ENCODE measurements at places on chromosomes 12 and 14.

DNA sequence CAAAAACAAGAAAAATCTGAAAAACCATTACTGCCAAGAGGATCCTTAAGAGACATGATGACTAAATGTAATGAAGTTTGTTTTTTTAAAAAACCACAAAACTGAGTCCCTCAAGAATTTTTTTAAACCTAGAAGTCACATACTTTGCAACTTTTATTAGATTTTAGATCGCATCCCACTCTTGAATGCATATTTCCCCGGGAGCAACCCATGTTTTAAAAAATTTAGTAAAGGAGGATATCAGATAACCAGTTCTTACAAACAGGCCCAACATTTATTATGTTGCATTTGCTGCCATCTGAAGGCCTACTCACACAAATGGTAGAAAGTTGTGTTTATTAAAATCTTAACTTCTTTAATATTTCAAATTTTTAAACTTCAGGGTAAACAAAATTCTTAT, 44.3 kb upstream of the CCT2 start:
- DNase-seq: no peak

DNA sequence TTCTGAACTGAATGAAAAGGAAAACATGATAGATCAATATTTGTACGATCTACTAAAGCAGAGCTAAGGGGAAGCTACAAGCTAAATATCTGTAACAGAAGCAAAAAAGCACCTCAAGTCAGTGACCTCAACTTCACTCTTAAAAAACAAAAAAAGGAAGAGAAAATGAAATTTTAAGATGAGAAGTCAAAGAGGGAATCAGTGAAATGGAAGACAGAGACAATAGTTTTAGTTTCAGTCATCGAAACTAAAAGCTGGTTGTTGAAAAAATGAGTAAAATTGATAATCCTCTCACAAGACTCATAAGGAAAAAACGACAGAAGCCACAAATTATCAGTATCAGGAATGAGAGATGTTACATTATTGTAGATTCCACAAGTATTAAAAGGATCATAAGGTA, 11.9 kb upstream of the SLC2A13 start:
- DNase-seq: no peak

DNA sequence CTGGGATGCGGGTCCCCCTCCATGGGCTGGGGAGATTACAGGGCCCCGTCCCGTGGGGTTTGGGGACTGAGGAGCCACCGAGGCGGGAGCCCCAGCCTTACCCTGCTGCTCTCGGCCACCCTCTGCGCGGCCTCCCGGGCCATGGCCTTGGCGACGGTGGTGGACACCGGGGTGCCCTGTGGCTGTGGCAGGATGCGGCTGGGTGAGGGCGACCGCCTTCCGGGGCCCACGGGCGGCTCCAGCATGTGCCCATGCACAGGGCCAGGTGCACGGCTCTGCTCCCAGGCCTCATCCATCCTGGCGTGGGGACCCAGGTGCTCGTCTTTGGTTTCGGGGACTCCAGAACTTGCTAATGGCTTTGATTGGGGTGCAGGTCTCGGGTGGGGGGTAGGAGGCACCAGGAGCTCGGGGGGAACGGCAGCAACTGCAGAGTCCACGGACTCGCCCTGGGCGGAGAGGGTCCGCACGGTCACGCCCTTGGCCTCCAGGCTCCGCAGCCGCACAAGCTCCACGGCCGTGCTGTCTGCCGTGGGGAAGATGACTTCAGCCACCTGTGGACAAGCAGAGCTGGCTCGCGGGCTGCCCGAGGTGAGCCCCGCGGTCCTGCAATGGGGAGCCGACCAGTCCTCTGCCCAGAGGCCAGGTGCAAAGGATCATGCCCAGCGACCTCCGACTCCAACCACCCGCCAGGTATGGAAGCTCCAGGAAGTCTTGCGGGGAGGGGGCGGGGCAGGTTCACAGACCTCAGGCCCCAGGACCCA, 99.2 kb downstream of the PIWIL1 start:
- no peak for DNase-seq

- no peak for DNase-seq
These were observed 4.5 kb upstream of the KRT3 start for GRCh38 chr12:52800259-52800917.

- DNase-seq: no peak
These were observed 99.8 kb downstream of the BTG1 start for GRCh38 chr12:92045852-92046251.

- DNase-seq: no peak
These were observed 163.1 kb upstream of the EGLN3 start for GRCh38 chr14:34113991-34114390.

GRCh38 chr14:61368114-61368710, 46.8 kb downstream of the PRKCH start:
- DNase-seq: no peak

DNA sequence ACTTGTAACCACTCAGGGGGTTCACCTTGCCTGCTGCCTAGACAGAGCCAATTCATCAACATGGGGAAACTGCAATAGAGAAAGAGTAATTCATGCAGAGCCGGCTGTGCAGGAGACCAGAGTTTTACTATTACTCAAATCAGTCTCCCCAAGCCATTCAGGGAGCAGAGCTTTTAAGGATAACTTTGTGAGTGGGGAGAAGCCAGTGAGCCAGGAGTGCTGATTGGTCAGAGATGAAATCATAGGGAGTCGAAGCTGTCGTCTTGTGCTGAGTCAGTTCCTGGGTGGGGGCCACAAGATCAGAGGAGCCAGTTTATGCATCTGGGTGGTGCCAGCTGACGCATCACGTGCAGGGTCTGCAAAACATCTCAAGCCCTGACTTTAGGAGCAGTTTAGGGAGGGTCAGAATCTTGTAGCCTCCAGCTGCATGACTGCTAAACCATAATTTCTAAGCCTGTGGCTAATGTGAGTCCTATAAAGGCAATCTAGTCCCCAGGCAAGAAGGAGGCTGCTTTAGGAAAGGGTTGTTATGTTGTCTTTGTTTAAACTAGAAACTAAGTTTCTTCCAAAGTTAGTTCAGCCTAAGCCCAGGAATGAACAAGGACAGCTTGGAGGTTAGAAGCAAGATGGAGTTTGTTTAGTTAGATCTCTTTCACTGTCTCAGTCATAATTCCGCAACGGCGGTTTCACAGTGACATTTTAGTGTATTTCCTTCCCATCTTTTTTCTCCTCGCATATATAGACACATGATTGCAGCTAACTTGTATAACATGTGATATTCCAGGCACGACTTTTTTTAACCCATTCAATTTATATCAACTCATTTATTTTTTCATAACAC, 68.9 kb upstream of the NCOR2 start:
- no peak for DNase-seq

- no peak for DNase-seq
These were observed 473 bp upstream of the TMEM19 start for GRCh38 chr12:71685312-71685906.

GRCh38 chr14:32696325-32697091, 242.2 kb upstream of the NPAS3 start:
- no peak for DNase-seq

GRCh38 chr12:101045486-101046464, 164.3 kb downstream of the SLC5A8 start:
- DNase-seq: no peak

- DNase-seq: no peak
These were observed 123.3 kb downstream of the KCNC2 start for GRCh38 chr12:75086091-75087038.

GRCh38 chr14:75880512-75880911, 101.3 kb downstream of the TGFB3 start:
- no peak for DNase-seq

DNA sequence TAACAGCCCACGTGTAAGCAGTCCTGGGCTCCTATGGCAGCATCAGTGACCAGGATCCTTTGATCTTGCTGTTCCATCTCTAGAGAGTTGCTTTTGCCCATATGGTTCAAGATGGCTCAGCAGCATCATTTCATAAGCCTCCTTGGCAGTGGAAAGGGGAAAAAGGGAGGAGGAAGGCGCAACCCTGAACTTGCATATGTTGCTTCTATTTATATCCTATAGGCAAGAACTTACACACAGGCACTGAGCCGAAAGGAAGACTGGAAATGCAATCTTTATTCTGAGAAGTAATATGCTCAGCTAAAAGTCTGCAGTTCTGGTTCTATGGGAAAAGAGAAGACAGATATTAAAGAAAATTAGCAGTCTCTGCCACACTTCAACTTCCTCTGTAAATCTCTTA, 167.7 kb upstream of the PLXNC1 start:
- no peak for DNase-seq

DNA sequence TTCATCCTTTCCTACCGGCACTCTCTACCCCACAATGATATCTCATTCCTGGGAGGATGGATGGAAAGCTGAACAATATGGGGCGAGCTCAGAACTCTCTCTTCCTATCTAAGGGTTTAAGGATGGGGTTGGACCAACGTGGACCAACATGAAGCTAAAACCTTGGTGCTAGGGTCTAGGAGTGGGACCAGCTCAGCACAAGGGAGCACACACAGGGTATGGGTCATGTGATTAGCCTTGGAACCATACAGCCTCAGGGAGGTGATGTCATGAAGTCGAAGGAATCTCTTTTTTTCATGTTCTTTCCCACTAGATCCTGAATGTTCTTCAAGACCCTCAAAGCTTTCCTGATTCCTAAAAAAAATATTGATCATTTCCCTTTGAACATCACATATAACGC, 3.3 kb downstream of the GUCY2C start:
- no peak for DNase-seq

- no peak for DNase-seq
These were observed at the start of gene RIMBP2 for GRCh38 chr12:130715998-130716968. TSS of gene RIMBP2 (minus strand) at chr12:130716299. CDS start at chr12:130479013, 237,286 bp downstream.

GRCh38 chr12:130280231-130280630, 57.5 kb upstream of the PIWIL1 start:
- DNase-seq: no peak

- DNase-seq: no peak
These were observed 59.2 kb downstream of the RASSF8 start for GRCh38 chr12:26017484-26018211.

- DNase-seq: no peak
These were observed 193.3 kb upstream of the C14orf180 start for GRCh38 chr14:104386151-104386841.

GRCh38 chr14:60722107-60722356, 2.1 kb downstream of the SIX4 start:
- DNase-seq: no peak
